ENCODE measurements at places on chromosomes 16 and 17.

DNA sequence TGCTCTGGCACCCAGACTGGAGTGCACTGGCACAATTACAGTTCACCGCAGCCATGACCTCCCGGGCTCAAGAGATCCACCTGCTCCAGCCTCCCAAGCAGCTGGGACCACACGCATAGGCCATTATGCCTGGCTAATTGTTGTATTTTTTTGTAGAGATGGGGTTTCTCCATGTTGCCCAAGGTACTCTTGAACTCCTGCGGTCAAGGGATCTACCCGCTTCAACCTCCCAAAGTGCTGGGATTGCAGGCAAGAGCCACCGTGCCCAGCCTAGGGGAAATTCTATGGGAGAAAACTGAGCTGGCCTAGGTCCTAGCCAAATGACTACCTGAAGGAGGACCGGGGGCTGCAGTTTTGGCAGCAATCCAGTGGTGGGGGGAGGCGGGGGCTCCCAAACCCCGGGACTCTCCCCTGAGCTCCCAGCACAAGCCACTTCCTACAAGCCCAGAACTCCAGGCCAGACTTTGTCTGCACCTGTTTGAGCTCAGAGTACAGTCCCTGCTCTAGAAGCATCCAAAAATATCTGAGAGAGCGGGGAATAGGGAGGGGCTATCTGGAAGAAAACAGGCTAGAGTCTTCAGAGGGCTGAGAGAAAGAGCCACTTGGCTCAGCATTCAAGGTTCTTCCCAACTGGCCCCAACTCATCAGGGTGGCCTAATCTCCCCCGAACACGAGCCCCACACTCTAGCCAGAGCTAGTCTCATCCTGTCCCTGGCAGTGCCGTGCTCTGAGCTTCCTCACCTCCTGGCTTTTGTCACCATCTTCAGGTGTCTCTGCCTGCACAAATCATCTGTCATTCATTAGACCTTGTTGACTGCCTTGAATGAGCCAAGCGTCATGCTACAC, 9.1 kb downstream of the SRL start:
- H3K36me3 ChIP-seq: no peaks in the 10 kb centered on the region
- no peak overlapping the region for H3K4me3 ChIP-seq
- H3K4me1 ChIP-seq: no peaks in the 10 kb centered on the region
- no peaks in the 10 kb centered on the region for H3K27me3 ChIP-seq
- DNase-seq: no peak

DNA sequence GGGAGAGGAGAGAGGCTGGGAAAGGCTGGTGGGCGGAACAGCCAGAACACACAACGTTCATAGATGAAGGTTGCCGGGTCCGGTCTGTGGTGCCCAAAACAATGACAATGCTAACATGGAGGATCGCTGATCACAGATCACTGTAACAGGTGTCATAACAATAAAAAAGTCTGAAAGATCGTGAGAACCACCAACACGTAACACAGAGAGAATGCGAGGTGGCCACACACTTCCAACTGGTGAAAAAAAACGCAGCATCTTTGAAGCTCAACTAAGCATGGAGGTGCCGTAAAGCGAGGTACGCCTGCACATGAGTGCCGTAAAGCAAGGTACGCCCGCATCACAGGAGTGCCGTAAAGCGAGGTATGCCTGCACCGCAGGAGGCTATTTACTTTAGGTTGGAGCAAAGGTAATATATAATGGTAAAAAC, 42.3 kb downstream of the ABR start:
- no peak for DNase-seq
- peaks cover 61% of the 10 kb centered on the region for H3K4me1 ChIP-seq
- H3K36me3 ChIP-seq: no peaks in the 10 kb centered on the region
- no peak overlapping the region for H3K4me3 ChIP-seq

DNA sequence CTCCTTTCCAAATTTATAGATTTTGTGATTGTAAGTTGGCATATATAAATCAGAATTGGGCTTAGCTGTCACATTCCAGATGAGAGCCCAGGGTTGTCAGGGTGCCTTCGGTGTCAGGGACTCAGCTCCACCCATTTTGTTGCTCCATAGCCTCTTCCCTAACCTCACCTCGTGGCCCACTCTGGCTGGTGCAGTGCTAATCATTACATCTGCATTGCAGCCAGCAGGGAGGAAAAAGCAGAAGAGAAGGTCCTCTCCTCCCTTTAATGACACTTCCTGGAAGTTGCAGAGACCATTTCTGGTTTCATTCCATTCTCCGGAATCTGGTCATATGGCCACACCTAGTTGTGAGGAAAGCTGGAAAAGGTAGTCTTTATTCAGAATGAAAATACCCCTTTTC, 113.3 kb downstream of the CCT6B start:
- no peak overlapping the region for H3K4me3 ChIP-seq
- H3K27ac ChIP-seq: no peak overlapping the region
- no peaks in the 10 kb centered on the region for H3K36me3 ChIP-seq
- H3K27me3 ChIP-seq: no peaks in the 10 kb centered on the region
- DNase-seq: no peak

DNA sequence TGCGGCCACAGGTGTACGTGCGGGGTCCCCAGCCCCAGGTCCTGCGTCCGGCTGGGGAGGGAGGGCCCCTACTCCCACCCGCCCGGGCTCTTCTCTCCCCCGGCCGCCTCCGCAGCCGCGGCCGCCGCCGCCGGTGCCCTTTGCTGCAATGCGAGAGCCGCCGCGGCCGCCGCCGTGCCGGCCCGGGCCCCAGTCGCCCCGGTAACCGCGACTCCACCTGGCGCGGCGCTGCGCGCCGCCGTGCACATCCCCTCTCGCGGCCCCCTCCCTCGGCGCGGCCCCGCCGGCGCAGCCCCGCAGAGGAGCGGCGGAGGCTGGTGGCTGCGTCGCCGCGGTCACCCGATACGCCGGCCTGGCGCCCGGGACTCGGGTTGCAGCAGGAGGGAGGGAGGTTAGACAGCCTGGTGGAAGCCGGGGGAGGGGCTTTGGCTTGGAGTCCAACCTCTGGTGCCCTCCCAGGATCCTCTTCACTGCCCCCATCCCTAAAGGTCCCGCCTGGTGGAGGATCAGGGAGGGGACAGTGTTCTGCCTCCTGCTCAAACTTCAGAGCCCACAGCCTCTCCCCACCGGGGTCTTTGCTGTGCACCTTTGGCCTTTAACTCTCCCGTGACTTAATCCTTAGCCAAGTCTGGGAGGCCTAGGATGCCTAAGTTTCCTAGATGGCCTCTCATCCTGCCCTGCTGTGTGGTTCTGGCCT, 32.9 kb downstream of the SRCIN1 start:
- H3K4me3 ChIP-seq: peak overlapping the region; percentile 55
- H3K27me3 ChIP-seq: peaks cover 16% of the 10 kb centered on the region
- H3K36me3 ChIP-seq: no peaks in the 10 kb centered on the region
- peaks cover 29% of the 10 kb centered on the region for H3K4me1 ChIP-seq
- no peak for DNase-seq

DNA sequence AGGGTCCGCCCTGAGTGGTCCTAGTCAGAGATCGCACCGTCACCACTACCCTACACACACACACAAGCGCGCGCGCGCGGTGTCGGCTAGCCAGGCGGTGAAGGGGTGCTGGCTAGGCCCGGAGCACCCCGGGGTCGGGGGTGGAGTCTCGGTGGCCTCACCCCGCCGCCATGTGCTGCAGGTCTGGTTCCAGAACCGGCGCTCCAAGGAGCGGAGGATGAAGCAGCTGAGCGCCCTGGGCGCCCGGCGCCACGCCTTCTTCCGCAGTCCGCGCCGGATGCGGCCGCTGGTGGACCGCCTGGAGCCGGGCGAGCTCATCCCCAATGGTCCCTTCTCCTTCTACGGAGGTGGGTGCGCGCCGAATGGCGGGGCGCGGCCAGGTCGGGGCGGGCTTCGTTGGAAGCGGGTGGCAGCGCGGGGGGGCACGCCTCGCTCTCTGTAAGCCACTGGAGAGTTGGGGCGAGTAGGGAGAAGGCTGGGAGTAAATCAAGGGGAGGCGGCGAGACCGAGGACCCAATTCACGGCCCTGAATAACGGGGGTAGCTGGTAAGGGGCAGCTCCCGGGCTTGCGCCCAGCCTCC, 4.8 kb downstream of the LHX1 start:
- H3K4me3 ChIP-seq: peak overlapping the region; percentile 49
- no peaks in the 10 kb centered on the region for H3K36me3 ChIP-seq
- peaks cover 31% of the 10 kb centered on the region for H3K4me1 ChIP-seq
- DNase-seq: no peak

DNA sequence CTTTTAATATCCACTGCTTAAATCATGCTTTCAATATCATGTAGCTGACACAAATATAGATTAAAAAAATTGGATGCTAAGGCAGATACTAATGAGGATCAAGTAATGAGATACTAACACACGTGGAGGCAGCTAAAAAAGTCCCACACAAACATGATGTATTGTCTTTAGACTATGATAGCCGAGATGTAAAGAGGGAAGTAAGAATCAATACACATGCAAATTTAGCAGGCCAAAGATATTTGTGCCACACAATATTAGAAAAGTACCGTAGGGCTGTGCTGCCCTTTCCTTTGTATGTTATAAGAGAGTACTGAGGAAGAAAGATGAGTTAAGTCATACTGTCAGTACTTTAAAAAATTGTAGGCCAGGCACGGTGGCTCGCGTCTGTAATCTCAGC, 51.4 kb upstream of the STAC2 start:
- peaks cover 20% of the 10 kb centered on the region for H3K36me3 ChIP-seq
- H3K4me3 ChIP-seq: no peak overlapping the region
- H3K27ac ChIP-seq: no peak overlapping the region
- H3K4me1 ChIP-seq: peaks cover 13% of the 10 kb centered on the region

- DNase-seq: peak; percentile 8
- no peak overlapping the region for H3K27ac ChIP-seq
- H3K36me3 ChIP-seq: no peaks in the 10 kb centered on the region
- H3K4me3 ChIP-seq: peak overlapping the region; percentile 48
- H3K4me1 ChIP-seq: no peaks in the 10 kb centered on the region
Observed at GRCh38 chr16:89764711-89765201, 43.4 kb downstream of the ZNF276 start.

GRCh38 chr17:78329263-78330059, 30.4 kb downstream of the SOCS3 start:
- no peak for DNase-seq
- no peaks in the 10 kb centered on the region for H3K36me3 ChIP-seq
- no peaks in the 10 kb centered on the region for H3K27me3 ChIP-seq

DNA sequence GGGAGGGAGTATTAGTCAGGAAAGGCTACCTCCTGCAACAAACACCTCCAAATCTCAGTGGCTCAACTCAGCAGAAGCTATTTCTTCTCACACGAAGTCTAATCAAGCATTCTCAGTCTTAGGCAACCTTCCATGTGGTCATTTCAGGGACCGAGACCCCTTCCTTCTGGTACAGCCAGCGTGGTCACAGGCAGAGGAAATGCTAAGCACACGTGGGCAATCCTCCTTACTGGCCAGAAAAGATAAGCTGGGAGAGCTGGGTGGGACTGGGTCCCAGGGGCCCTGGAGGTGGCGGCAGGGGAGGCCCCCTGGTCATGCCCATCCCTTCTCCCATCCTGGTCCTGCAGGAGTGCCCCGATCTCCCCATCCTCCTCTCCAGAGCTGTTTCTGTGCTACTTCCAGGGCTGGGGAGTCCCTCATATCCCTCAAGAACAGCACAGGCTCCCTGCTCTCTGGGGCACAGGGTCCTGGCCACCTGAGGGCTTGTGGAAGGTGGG, 5.7 kb upstream of the CX3CL1 start:
- no peak for DNase-seq
- peaks cover 5% of the 10 kb centered on the region for H3K4me1 ChIP-seq
- H3K27me3 ChIP-seq: no peaks in the 10 kb centered on the region
- H3K27ac ChIP-seq: no peak overlapping the region
- no peaks in the 10 kb centered on the region for H3K36me3 ChIP-seq

DNA sequence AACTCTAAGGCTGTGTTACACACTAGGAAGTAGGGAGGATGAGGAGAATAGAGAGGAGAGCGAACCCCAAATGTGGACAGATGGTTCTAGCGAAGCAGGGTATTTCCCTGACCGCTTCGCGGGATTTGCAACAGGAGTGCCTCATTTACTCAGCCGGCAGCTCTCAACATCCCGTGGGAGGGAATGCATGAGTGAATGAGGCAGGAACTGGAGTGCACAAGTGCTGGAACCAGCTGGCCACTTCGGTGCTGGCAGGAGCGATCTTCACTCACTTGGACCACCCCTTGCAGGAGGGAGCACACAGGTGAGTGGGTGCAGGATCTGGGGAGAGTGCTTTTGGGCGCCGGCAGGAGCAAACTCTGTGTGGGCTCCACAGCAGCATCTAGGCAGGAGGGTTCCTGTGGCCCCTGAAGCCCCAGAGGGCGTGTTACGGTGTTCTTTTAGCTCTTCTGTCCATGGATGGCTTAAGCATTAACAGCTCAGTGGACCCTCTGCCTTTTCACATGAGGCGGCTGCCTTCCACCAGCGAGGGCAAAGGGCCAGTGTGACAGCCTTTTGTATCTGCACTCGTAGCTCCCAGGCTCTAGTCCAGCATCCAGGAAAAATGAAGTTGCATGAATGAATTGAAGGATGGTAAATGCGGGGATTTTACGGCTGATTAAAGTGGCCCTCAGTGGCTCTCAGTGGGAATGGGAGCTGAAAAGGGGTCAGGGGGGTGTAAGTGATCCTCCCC, 17.4 kb upstream of the ZNHIT3 start:
- no peaks in the 10 kb centered on the region for H3K4me1 ChIP-seq
- H3K36me3 ChIP-seq: no peaks in the 10 kb centered on the region
- no peaks in the 10 kb centered on the region for H3K27me3 ChIP-seq
- no peak overlapping the region for H3K27ac ChIP-seq
- no peak overlapping the region for H3K4me3 ChIP-seq
- DNase-seq: no peak

- no peaks in the 10 kb centered on the region for H3K27me3 ChIP-seq
- H3K4me3 ChIP-seq: no peak overlapping the region
- peaks cover 7% of the 10 kb centered on the region for H3K4me1 ChIP-seq
- DNase-seq: no peak
- H3K36me3 ChIP-seq: no peaks in the 10 kb centered on the region
Observed at GRCh38 chr17:50938821-50939541, 72.8 kb upstream of the TOB1 start.

GRCh38 chr16:11089504-11090124, 145.2 kb downstream of the CLEC16A start:
- no peak for DNase-seq
- no peaks in the 10 kb centered on the region for H3K27me3 ChIP-seq
- no peak overlapping the region for H3K27ac ChIP-seq
- peaks cover 14% of the 10 kb centered on the region for H3K4me1 ChIP-seq

DNA sequence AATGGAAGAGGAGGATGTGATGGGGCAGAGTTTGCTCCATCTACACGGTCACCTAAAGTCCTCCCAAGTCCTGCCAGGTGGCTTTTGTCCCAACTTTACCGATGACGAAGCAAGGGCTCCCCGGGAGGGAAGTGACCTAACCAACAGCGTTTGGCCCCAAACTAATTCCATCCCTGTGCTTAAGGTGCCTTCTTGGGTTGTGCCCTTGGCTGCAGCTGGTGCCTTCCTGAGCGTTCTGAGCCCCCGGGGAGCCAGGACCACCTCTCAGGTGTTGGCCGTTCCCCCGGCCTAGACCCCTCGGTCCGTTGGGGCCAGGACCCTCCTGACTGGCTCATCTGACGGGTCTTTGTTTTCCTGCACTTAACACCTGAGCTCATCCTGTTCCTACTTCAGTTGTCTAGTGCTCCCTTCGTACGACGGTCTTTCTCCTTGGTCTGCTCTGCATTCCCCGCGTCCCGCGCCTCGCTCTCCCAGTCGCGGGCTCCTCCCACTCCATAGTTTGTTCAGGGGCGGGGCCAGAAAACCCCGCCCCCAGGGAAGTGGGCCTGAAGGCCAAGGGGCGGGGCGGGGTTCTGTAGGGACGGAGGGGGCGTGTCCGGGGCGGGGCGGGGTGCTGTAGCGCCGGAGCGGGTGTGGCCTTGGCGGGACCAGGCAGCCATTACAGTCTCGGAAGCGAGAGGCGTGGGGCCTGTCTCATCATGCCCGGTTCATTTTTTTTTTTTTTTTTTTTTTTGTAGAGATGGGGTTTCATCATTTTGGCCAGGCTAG, 822 bp upstream of the ZSCAN10 start:
- peak; percentile 65 for DNase-seq
- H3K4me1 ChIP-seq: peaks cover 6% of the 10 kb centered on the region
- H3K27me3 ChIP-seq: peaks cover 5% of the 10 kb centered on the region
- no peak overlapping the region for H3K27ac ChIP-seq
- H3K36me3 ChIP-seq: no peaks in the 10 kb centered on the region
